GM20000 (cell line): ENCODE measurements at places on chromosomes 12 and 14.

DNA sequence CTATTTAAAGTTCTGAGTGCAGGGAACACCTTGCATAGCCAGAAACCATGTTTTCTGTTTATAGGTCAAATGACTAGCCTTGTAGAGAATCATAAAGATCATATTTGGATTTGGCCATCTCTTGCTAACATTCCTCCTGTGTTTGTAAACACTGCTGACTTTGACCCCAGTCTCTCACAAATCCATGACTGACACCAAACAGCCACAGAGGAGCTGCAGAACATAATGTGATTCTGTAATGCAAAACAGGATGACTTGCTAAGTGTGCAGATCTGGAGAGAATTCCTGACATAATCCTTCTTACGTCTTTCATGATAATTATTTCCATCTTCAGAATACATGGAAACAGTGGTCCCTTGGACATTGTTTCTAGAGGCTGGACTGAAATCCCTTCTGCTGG lies 211.8 kb downstream of the BMP4 start:
- DNase-seq: no peak

DNA sequence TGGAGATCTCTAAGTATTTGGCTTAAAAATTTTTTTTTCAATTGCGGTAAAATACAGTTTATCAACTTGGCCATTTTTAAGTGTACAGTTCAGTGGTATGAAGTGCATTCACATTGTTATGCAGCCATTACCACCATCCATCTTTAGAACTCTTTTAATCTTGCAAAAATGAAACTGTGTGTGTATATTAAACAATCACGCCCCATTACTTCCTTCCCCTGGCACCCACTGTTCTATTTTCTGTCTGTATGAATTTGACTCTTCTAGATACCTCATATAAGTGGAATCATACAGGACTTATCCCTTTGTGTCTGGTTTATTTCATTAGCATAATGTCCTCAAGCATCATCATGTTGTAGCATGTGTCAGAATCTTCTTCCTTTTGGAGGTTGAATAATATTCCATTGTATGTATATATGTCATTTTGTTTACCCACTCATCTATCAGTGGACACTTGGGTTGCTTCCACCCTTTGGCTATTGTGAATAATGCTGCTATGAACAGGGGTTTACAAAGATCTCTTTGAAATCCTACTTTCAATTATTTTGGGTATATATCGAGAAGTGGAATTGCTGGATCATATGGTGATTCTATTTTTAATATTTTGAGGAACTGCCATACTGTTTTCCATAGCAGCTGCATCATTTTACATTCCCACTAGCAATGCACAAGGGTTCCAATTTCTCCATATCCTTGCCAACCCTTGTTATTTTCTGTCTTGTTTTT lies 62.9 kb downstream of the SAMD4A start:
- DNase-seq: no peak

- peak; percentile 44 for DNase-seq
Measured at GRCh38 chr12:68451261-68452077, 119.3 kb upstream of the MDM1 start.

GRCh38 chr14:52348279-52348678 lies 34.2 kb downstream of the PTGER2 start:
- DNase-seq: no peak

- no peak for DNase-seq
Measured at GRCh38 chr12:23708185-23708837, 241.2 kb downstream of the SOX5 start.

DNA sequence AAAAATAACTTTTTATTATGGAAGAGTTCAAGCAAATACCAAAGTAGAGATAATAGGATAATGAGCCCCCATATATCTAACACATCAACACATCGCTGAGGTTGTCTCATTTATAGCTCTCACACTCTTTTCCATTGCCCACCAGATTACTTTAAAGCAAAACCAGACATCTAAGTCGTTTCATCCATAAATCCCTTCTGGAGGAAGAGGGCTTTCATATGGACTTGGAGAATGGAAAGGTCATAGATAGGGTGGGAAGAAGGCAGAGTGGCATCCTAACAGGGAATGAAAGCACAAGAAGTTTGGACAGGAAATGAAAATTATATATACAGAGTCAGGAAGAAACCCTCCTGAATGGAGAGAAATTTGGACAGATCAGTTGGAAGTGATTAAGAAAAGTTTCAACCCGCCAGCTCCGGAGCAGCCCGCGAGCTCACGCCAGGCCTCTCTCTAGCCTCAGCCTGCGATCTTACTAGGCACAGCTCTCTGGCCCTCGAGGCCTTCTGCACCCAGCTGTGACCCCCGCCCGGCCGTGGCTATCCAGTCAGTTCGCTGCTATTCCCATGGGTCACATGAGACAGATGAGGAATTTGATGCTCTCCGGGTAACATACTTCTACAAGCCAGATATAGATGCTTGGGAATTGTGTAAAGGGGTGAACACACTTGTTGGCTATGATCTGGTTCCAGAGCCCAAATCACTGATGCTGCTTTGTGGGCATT lies 48.4 kb upstream of the NID2 start:
- no peak for DNase-seq

GRCh38 chr12:21813125-21813524 lies 38.6 kb upstream of the KCNJ8 start:
- DNase-seq: no peak

- peak; percentile 57 for DNase-seq
Measured at GRCh38 chr12:89529738-89530137, 3.9 kb upstream of the POC1B start.

GRCh38 chr12:88207921-88208620 lies 66.0 kb downstream of the TMTC3 start:
- no peak for DNase-seq

GRCh38 chr14:73145371-73145770 lies 9.1 kb downstream of the PSEN1 start:
- no peak for DNase-seq

DNA sequence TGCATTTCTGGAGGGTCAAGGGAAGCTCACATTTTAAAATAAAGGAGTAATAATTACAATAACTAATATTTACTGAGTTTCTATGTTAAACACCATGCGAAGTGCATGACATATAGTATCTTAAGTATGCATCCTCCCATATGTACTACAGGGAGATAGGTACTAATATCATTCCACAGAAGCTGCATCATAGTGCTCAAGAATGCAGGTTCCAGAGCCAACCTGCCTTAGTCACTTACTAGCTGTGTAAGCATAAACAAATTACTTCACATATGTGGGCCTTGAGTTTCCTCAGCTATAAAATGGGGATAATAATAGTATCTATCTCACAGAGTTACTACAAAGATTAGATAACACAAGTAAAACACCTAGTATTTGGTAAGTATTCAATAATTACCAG lies 18.3 kb downstream of the ARMH4 start:
- DNase-seq: no peak

- no peak for DNase-seq
Measured at GRCh38 chr12:132068250-132068649, 75.9 kb downstream of the DDX51 start.

- DNase-seq: no peak
Measured at GRCh38 chr14:62546862-62547474, 498.3 kb downstream of the KCNH5 start.

DNA sequence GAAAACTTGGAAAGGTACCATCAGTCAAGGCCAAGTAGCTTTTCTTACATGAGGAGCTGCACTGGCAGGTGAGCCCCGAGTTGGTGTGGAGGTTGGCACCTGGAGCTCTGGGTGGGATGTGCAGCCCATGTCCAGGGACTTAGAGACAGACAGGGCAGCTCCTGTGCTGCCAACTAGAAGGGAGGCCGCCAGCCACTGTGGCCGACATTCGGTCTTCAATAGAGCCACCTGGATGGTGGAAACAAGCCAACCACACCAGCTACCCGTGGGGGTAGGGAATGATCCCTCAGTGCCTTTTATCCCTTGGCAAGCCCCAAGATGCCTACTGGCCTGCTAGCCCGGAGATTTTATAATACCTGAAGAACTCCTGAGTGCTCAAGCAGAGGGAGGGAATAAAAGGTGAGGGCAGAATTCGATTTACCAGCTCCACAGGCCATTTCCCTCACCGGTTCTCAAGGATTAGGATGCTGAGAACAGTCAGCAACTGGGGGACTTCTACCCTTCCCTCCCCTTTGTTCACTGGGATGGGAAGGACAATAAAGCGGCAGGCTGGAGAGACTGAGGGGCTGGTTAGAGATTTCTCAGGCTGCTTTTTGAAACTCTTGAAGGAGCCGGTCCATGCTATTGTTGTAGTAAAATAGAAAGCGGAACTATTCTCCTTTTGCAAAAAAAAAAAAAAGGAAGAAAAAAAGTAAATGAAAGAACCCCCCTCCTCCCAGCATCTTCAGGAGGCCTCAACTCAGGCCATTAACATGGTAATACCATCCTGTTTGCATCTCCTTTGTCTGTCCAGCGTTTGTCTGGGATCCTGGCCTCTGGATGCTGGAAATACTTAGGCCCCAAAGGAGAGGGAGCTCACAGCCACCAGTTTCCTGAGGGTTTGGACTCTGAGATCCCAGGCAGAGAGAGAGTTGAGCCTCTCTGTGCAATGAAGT lies 321.6 kb downstream of the ZFP36L1 start:
- peak; percentile 66 for DNase-seq

GRCh38 chr12:103986829-103987228 lies 21.2 kb downstream of the TDG start:
- no peak for DNase-seq

GRCh38 chr12:40953076-40953475 lies 235.0 kb upstream of the PDZRN4 start:
- DNase-seq: no peak

DNA sequence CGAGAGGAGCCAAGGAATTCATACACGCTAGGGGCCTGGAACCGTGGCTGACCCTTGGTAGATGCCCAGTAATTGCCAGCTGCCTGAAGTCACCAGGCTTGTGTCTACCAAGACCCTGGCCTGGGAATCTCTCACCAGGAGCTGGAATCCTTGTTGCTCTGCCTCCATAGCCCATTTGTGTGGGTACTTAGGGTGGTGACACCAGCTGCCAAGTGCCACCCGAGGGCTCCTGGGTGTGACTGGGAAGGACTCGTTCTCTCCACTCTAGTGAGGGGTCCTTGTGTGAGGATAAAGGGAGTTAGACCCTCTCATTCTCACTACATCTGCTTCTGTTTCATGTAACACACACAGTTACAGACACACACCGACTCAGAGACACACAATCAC lies 17.9 kb downstream of the SERPINA1 start:
- no peak for DNase-seq

DNA sequence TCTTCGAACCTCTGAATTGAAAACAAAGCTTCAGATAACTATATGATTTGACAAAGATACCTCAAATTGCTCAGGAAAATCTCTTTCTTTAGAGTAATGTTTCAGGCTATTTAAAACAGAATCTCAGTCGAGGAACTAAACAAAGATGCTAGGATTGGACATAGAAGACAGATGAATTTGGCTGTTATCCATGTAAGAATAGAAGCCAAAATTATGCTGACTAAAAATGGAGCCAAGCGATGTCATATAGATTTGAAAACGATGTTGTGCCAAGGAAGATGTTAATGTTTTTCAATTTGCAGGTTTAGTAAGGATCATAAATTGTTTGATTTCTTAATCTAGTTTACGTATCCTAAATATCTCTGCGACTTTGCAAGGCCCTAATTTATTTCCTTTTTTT lies 295.9 kb downstream of the FOXG1 start:
- no peak for DNase-seq

DNA sequence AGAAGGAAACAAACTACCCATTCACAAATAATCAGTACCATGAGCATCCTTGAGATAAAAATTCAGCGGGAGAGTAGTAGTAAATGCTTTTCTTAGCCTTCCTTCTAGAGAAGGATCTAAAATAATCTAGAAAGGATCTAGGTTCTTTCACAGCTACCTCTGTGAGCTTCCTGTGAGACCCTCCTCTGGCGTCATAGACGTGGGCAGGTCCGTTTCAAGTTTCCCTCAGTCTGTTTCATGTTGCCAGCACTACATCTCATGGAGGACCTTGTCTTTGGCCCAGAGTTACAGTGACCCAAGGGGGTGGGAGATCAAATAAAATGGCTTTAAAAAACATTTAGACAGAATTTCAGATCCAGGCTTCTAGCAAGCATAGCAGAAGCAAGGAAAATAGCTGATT lies 13.6 kb downstream of the DAAM1 start:
- no peak for DNase-seq

GRCh38 chr14:36550899-36551298 lies 30.9 kb upstream of the NKX2-1 start:
- DNase-seq: no peak

GRCh38 chr14:101761881-101762529 lies 496 bp downstream of the PPP2R5C start:
- peak; percentile 76 for DNase-seq

DNA sequence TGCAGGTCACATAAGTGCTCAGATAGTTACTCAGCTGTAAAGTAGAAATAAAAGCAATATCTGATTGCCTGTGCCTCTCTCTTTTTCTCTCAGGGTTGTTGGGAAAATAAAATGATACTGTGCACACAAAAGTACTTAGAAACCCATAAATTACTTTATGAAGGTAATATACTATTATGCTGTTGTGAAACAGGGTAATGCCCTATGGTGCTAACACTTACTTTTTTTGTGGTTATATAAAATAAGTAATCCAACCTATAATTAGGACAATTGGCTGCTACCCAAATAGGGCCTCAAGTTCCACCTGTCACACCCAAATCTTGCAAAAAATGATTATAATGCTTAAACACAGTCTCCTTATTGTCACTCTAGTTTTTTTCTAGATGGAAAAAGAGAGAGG lies 50.6 kb downstream of the DAAM1 start:
- DNase-seq: no peak

DNA sequence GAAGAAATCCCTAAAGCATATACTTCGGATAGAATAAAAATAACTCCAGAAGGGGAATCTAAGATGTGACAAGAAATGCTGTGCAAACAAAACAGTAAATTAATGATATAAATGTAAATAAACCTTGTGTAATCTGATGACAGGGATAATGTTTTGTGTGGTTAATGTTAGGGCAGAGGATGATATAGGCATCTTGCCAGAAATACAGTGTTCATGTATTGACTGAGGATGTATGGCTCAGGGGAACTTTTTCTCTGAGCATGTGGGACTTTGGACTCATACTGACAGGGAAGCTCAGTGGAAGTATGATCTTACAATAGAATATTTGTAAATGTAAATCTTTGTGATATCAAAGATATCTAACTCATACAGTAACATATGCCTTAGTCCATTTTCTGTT lies 420.2 kb downstream of the TMTC2 start:
- DNase-seq: no peak

- DNase-seq: no peak
Measured at GRCh38 chr14:75044322-75044721, 6.9 kb downstream of the MLH3 start.

- DNase-seq: no peak
Measured at GRCh38 chr14:25406818-25407217, 356.9 kb upstream of the STXBP6 start.

DNA sequence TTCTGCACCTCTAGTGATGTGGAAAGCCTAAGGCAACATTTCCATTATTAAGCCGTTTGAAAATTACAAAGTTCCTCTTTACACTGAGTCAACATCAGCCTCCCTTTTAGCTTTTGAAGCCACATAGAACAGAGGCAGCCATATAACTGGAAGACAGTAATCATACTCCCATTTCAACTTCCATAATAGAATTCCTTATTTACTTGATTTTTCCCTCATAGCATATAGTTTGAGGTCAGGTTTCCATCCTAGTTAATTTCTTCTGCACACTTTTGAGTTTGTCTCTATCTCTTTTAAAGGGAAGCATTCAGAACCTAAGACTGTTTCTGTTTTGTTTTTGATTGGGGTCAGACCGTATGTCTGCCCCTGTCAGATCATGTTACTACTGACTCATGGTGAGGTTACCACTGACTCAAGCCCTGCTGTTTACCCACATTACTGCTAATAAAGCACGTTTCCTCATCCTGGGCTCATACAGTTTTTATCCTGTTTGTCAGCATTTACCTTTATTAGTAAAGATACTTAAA lies 161.0 kb downstream of the SLC38A4 start:
- DNase-seq: peak; percentile 38

- peak; percentile 32 for DNase-seq
Measured at GRCh38 chr14:21498540-21499526, 12.3 kb downstream of the METTL3 start.
